Myocyte (in vitro differentiated cells): ENCODE measurements at places on chromosomes 2 and 18. TPM values are rescaled to one million over a fixed set of nuclear protein-coding genes. Genes with fewer than 3 reads are reported as not detected.

ANKRD30BL gene
- not detected in 2 replicates for total RNA-seq

PLB1 gene
- total RNA-seq: 0.24 and 0.31 TPM in 2 replicates

IL1B gene
- not detected in 2 replicates for total RNA-seq

GRP gene
- total RNA-seq: not detected in 2 replicates

DCDC2C gene
- total RNA-seq: not detected in 2 replicates
